Suppressor macrophage (primary cell): ENCODE measurements at places on chromosomes 13 and 19.

- DNase-seq = no peak
These were observed 130.2 kb downstream of the FGF9 start for GRCh38 chr13:21800837-21801616.

DNA sequence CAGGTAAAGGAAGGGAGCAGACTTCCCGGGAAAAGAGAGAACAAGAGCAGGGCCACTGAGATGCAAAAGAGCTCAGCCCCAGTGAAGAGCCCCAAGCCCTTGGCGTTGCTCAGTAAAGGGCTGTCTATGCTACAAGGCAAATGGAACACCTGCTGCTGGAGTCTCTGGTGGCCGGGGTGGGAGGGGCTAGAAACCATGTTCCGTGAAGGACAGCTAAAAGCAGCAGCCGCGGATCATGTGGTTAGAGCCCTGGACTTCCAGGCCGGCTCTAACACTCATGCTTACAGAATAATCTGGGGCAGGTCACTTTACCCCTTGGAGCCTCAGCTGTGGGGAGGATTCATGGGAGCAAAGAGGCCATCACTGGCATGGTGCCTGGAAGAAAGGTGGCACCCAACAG is 17.8 kb downstream of the POU2F2 start:
- DNase-seq = no peak

DNA sequence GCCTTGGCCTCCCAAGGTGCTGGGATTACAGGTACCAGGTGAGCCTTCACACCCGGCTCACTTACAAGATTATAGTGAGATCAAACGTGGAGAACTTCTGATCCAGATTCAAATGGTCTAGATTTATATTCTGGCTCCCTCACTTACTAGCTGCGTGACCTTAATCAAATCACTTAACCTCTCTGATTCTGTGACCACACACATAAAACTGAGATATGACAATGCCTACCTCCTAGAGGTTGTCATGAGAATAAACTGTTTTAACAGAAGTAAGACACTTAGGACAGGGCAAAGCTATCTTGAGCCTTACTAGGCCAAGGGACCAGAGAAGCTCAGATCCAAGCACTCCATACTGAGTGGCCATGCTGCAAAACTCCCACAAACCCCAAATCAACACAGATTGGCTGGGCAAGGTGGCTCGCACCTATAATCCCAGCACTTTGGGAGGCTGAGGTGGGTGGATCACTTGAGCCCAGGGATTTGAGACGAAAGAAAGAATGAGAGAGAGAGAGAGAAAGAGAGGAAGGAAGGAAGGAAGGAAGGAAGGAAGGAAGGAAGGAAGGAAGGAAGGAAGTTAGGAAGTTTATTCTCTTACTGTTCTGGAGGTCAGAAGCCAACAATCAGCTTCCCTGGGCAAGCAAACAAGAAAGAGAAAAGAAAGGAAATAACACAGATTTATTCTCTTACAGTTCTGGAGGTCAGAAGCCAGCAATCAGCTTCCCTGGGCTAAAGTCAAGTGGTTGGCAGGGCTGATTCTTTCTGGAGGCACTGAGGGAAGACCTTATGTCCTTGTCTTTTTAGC is 46.1 kb upstream of the MAP3K10 start:
- no peak for DNase-seq

DNA sequence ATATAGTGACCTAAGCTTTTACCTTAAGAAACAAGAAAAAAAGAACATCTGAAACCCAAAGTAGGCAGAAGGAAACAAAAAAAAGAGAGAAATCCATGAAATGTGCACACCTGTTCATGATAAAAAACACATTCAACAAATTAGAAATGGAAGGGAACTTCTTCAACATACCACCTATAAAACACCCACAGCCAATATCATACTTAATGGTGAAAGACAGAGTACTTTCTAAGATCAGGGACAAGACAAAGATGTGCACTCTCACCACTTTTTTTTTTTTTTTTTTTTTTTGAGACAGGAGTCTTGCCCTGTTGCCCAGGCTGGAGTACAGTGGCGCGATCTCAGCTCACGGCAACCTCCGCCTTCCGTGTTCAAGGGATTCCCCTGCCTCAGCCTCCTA is 29.2 kb downstream of the ZNF45 start:
- no peak for DNase-seq

DNA sequence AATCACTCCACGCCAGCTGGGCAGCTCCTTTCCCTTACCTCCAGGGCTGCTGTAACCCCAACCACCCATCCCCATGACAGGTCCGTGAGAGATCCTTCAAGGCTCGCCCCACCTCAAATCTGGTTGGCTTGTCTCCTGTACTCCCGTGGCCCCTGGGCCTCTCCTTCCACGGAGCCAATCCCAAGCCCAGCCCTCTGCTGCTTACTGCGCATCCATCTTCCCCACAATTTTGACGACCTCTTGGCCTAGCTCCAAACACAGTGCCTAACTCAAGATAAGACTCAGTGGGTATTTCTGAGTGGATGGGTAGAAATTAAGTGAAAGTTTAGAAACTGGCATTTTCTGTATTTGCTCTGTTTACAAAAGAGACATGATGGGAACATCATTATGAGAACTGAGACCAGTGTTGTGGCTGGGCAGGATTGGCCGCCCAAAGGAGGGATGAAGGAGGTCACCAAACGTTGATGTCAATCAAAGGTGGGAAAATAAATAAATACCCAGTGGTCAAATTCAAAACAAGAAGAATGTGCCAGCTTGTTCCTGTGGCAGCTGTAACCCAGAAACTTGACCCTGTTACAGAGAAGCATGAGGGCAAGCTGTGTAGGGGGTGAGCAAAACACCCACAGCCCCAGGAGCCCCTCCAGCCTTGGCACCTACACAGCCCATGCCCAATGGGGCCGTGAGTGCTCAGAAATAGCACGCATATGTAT is 162.2 kb downstream of the ABCC4 start:
- no peak for DNase-seq

- DNase-seq = no peak
These were observed 434.0 kb downstream of the FOXO1 start for GRCh38 chr13:40232311-40233040.
